ENCODE measurements at places on chromosomes 2 and 18. TPM values are rescaled to one million over a fixed set of nuclear protein-coding genes. Genes with fewer than 3 reads are reported as not detected.

- no peak for DNase-seq
These were observed 575 bp downstream of the TMEM150A start for GRCh38 chr2:85601771-85602475.

DNA sequence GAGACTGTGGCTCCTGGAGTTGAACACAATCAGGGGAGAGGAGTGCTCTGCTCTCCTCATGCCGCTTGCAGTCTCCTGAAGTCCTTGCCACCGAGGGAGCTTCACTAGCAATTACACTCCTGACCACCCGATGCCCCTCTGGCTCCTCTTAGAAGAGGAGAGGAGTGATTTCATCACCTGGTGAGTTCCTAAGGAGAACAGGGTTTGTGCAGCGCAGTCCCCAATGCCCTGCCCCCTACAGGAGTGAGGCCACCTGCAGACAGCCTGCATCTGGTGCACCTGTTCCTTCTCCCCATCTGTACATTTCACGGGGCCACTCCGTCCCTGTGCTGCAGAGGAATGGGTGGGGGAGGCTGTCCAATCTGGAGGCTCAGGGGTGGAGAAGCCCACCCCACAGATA lies 267.2 kb downstream of the HRH4 start:
- DNase-seq = no peak

Gene DNAJC5G
- total RNA-seq = not detected

GRCh38 chr18:37440206-37440605 lies 125.4 kb downstream of the CELF4 start:
- DNase-seq = no peak

GRCh38 chr2:172241222-172241621 lies 138.5 kb upstream of the DLX2 start:
- no peak for DNase-seq

GRCh38 chr18:48838166-48838775 lies 112.5 kb downstream of the SMAD7 start:
- DNase-seq = no peak

All from activated CD8-positive, alpha-beta T cell treated with anti-CD3 and anti-CD28 coated beads for 36 hours (primary cell).